Kidney (tissue), 22 donors: ENCODE measurements at places on chromosomes 12 and 14. TPM values are rescaled to one million over a fixed set of nuclear protein-coding genes. Genes with fewer than 3 reads are reported as not detected.
A peak's percentile ranks its signal among the peaks of the same experiment; 100 is the strongest.

Gene C1S
- polyA plus RNA-seq = 81.2 TPM

DNA sequence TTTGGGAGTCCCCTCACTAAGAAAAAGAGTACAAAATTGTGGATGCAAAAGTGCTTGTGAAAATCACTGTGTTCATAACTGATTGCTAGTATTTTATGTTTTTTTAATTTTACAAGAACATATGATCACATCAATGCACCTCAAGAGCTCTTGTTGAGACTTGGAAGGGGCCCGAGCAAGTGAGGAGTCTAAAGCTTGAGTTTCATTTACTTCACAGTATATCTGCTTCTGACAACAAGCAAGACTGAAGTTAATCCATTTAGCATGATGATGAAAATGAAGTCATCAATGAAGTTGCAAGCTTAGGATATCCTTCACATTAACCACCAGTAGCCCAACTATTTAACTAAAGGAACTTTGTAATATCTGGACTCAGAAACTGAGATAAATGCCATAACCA lies 182.5 kb upstream of the DIO2 start:
- no peak for DNase-seq

DNA sequence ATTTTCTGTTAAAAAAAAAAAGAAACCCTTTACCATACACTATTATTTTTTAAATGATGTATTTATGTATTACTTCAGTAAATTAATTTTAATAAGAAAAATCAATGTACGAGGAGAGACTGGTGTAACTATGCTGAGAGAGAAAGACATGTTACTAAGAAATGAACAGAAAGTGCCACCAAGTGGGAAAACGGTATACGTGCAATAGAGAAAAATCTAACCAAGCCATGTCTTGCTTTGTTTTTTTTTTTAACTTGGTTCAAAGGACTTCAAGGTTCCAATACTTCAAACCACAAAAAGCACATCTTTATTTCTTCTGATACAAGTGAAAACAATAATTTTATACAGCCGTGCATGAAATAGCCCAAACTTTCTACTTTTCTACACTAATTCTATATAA lies 22.9 kb downstream of the NDUFA12 start:
- DNase-seq = no peak

GRCh38 chr12:54561164-54561563 lies 11.8 kb downstream of the PDE1B start:
- peak; percentile 25 for DNase-seq

DNA sequence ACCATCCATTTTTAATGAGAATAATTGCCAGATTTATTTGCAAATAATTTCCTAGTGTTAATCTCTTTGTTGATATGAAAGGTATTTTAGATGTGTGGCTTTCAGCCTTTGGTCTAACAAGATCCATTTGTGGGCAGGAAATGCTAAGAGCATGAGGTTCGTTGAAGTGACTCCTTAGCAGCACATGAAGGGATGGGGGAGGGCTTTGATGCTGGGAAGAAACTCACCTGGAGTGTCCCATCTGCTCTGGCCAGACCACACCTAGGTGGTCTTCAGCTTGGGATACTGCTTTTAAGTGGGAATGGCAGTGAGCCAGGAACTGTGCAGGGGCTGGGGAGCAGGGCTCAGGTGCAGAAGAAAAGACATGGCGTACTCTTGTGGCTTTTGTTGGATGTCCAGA lies 13.6 kb downstream of the SFSWAP start:
- DNase-seq = no peak

DNA sequence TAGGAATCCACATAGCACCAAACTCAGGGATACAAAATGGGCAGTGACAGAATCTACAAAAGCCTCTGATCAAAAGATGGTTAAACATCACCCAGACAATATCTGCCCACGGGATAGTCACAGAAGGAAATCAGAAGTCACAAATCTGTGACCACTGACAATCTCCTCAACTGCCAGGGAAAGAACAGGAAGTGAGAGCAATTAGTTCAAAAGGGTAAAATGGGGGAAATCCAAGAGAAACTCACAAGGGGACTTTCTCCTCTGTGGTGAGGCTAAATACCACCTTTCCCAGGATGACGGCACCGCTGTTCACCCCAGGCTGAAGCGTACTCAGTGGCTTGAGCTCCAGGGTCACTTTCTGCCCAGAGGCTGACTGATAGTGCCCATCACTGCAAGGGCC lies 10.7 kb downstream of the TTC5 start:
- no peak for DNase-seq

Gene TRPV4
- polyA plus RNA-seq = 24.5 TPM

Gene LHX5
- not detected for polyA plus RNA-seq

DNA sequence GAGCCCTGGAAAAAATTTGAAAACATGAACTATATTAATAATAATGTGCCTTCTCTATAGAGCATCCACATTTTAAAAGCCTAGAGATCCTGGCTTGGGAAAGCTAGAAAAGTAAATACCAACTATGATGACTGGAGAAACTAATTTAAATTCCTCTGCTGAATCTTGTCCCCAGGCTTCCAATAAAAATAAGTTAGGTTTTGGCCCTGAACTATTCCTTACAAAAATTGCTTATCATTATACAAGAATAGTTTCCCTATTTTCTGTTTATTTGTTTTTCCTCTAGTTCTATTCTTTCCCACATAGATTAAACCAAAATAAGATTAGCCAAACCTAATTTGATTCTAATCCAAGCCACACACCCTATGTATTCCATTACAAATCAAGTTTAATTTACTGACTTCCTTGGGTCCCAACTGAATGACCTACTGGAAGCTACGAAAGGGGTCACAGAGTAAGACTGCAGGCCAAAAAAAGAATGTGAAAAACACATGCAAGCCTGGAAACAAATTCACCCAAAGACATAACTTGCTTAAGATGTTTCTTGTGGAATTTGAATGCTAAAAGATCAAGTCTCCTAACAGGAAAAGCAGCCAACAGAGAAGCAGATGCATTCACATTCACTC lies 133.0 kb downstream of the PAWR start:
- no peak for DNase-seq

Gene SDR39U1
- 97.8 TPM for polyA plus RNA-seq

Gene VWF
- 9.6 TPM for polyA plus RNA-seq

- DNase-seq = no peak
Observed at GRCh38 chr12:89067421-89068187, 284.7 kb downstream of the DUSP6 start.

Gene PCED1B
- polyA plus RNA-seq = 2.8 TPM

Gene RILPL2
- polyA plus RNA-seq = 11.1 TPM

DNA sequence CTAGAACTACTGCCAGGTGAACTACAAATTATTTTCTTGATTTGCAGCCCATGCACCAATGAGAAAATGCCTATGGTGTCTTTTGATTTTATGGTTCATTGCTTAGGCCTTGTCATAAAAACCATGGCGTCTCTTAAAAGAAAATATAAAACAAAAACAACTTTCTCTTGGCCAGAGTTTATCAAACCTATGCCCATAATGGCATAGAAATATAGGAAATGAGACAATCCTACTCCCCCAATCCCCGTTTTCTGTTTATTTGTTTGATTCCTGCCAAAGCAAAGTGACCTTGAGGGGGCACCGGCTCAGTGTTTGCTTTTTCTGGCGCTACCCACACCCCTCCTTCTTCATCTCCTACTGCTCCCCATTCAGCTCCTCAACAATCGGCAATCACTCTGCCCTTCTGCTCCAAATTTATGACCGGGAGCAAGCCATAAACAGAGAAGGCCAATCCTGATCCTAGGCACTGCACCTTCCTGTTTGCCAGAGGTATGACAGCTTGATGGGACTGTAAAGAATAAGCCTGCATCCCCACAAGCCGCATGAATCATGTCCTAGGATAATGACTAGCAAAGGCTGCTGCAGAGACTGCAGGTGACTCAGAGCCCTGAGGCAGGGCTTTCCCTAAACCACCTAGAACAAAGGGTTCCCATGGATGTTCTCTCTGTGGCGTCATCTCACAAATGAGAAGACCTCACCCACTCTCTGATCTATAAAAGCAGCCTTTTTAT lies 874.9 kb downstream of the NRXN3 start:
- no peak for DNase-seq

Gene CACNA2D4
- polyA plus RNA-seq = 2.5 TPM

DNA sequence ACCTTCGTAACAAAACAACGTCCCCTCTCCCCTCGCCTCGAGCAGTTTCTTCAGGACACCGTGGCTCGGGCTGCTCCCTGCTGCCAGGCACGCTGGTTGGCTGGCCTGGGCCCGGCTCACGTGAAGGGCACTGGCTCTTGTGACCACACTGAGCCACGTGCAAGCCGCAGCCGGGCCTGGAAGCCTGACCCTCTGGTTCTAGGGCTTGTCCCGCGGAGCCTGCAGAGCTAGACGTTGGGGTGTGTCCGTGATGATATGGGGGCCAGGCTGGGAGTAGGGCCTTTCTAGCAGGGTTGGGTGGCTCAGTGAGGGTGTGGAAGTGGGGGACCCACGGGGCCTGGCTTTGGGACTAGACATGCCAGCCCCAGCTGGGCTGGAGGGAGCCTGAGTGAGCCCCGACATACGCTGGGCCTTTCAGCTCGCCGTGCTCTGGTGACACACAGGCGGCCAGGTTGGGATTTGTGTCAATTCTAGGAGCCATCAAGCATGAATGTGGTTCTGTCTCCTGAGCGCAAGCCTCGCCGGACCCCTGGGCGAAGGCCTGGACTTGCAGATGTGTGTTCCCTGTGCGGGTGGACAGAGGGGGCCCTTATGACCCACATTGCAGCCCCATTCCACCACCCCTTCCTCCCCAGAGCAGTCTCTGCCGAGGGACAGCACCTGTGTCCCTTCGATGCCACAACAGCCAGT lies 13.6 kb upstream of the AMN start:
- DNase-seq = no peak

DNA sequence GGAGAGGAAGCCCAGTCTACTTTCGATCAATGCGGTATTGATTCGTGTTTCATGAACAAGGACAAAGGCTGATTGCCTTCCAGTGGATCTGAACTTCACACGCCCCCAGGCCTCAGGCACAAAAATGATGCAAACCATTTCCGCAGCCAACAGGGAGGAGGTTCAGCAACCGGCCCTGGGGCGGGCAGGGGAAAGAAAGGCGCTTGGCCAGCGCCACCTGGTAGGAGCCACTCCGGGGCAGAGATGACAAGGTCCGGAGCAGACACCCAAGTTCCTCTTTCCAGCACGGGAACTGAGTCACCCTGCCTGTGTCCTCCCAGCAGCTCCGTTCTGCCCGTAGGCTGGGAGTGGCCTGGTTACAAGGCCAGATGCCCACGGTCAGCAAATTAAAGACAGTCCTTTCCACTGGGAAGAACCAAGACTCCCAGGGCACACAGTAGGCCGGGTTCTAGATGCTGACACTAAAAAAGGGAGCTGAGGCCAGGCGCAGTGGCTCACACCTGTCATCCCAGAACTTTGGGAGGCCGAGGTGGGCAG lies 136.3 kb downstream of the SCARB1 start:
- DNase-seq = no peak

GRCh38 chr14:68506645-68507419 lies 286.0 kb downstream of the ZFP36L1 start:
- no peak for DNase-seq

Gene SAMD15
- 1.8 TPM for polyA plus RNA-seq

- peak; percentile 24 for DNase-seq
Observed at GRCh38 chr14:52960627-52961026, 9.8 kb upstream of the FERMT2 start.

GRCh38 chr12:92771001-92771400 lies 68.2 kb downstream of the PLEKHG7 start:
- no peak for DNase-seq

GRCh38 chr14:102575160-102575845 lies 17.1 kb upstream of the RCOR1 start:
- no peak for DNase-seq

GRCh38 chr14:76149196-76149595 lies 2.5 kb upstream of the GPATCH2L start:
- DNase-seq = no peak

DNA sequence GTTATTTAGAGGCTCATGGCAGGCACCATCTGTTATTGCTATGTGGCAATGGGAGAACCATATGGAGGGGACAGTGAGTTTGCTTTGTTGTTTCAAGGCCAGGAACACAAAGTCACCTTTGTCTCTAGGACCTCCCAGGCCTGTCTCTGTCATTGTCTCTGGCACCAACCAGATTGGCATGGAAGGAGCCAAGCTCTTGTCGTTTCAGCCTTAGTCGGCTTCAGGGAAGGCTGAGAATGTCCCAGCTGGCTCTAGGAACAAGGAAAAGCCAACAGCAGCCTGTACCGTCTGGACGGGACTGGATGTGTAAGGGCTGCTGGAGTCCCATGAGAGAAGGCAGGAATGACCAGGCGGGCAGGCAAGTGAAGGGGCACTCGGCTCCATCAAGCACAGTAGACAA lies 29.2 kb downstream of the RPH3A start:
- no peak for DNase-seq

GRCh38 chr12:116615141-116615861 lies 56.1 kb downstream of the MAP1LC3B2 start:
- DNase-seq = peak; percentile 63

Gene DAAM1
- 5.3 TPM for polyA plus RNA-seq

DNA sequence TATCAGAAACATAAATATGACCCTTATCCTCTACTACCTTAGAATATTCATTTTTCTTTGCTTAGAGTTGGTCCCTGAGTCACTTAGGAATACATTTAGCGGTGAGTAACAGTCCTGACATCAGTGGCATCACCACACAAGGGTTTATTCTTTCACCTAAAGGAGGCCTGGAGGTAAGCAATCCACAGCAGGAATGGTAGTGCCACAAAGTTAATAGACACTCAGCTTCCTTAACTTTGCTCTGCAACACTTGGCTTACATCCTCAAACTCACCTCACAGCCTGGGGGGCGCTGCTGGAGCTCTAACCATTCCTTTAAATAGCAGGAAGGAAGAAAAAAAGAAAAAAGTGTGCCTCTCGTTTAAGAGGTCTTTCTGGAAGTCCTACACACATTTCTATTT lies 29.1 kb downstream of the BBOF1 start:
- DNase-seq = no peak

DNA sequence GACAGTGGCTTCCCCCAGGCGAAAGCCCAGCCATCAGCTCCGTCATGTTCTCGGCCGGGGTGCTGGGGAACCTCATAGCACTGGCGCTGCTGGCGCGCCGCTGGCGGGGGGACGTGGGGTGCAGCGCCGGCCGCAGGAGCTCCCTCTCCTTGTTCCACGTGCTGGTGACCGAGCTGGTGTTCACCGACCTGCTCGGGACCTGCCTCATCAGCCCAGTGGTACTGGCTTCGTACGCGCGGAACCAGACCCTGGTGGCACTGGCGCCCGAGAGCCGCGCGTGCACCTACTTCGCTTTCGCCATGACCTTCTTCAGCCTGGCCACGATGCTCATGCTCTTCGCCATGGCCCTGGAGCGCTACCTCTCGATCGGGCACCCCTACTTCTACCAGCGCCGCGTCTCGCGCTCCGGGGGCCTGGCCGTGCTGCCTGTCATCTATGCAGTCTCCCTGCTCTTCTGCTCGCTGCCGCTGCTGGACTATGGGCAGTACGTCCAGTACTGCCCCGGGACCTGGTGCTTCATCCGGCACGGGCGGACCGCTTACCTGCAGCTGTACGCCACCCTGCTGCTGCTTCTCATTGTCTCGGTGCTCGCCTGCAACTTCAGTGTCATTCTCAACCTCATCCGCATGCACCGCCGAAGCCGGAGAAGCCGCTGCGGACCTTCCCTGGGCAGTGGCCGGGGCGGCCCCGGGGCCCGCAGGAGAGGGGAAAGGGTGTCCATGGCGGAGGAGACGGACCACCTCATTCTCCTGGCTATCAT lies 663 bp downstream of the PTGER2 start:
- peak; percentile 85 for DNase-seq

Gene PZP
- not detected for polyA plus RNA-seq
